ENCODE measurements at places on chromosomes 16 and 17. TPM values are rescaled to one million over a fixed set of nuclear protein-coding genes. Genes with fewer than 3 reads are reported as not detected.

- no peak for DNase-seq
Measured at GRCh38 chr17:62975206-62975605, 9.2 kb downstream of the TANC2 start.

DNA sequence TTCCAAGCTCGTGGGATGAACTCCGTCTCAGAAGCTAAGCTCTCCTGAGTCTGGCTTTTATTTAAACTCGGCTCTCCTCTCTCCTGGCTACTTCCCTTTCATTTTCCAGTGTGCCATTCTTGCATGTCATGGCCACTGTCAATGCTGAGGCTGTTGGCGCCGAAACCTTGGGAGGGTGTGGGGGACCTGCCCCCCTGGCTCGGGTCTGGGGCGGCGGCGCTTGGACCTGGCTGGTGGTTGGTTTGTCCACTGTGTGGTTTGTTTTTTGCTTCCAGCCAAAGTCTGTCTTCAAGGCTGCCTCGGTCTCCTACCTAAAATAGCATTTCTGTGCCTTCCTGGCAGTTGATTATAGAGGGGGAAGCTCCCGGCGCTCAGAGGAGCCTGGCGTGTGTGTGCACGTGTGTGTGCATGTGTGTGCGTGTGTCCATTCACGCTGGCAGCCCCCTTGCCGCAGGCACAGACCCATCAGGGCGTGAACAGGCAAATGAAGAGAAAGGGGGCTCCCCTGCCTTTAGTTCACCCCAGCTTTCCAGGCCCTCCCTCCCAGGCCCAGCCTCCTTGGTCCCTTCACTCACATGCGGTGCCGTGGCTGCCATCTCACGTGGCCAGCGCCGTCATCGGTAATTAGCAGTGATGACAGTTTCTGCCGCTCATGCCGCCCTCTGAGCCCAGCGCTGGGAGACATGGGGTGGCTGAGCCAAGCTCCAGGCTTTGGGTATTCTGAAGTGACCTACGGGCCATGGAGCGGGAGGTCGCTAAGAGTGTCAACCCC lies 179.9 kb downstream of the SEC14L1 start:
- DNase-seq, result peak; percentile 16

GRCh38 chr17:72613396-72613795 lies 479.1 kb downstream of the SLC39A11 start:
- DNase-seq, result no peak

DNA sequence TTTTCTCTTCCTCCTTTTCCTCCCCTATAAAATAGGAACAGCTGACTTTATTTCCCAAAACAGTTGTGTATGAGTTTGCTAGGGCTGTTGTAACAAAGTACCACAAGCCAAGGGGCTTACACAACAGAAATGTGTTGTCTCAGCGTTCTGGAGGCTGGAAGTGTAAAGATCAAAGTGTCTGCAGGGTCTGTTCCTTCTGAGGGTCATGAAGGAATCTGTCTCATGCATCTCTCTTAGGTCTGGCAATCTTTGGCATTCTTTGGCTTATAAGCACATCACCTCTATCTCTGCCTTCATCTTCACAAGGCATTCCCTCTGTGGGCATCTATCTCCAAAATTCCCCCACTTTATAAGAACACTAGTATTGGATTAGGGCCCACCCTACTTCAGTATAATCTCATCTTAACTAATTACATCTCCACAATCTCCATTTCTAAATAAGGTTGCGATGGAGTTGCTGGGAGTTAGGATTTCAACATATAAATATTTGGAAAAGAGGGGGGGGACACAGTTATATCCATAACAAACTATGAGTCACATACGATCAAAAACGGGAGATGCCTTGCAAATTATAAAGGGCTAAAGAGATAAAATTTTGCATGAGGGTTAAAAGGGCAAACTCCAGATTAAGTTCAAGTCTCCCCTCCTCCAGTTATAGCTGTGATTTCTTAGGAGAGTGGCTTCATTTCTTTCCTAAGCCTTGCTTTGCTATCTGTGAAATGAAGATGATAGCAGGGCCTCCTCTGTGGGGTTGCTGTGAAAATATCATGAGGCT lies 109.7 kb downstream of the VAT1L start:
- no peak for DNase-seq

DNA sequence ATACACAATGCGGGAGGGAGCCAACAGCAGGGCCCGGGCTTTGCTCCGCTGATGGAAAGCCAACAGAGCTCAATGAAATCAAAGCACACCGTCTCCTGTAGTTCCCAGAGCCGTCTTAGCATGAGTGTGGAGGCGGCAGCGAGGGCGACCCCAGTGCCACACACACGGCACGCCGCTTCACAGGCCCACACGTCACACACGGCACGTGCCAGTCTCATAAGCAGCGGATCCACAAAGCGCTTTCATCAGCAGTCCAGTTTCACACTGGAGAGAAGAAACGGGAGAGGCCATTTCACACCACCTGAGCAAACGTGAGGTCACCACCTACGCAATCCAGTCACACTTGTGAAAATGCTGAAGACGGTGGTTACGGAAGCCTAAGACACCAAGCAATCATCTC lies 34.8 kb downstream of the CYB5D2 start:
- DNase-seq, result no peak

- DNase-seq, result no peak
Measured at GRCh38 chr17:47695429-47696376, 1.7 kb downstream of the TBKBP1 start.

DNA sequence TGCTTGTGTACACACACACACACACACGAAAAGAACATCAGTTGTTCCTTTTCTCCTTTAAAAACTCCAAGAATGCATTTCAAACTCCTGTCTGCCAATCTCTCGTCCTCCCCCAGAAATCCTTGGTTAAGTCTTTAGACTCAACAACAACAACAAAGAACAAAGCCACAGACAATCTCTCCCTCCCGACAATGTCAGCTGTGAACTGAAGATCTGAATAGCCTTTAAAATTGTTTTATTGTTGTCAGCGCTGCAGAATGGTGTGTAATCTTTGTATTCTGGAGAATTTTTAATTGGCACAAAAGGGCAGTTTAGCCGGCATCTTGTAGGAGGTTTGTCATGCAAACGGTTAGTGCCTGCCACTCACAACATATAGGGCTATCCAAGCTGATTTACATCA lies 219.5 kb downstream of the MSI2 start:
- DNase-seq, result no peak

- peak; percentile 7 for DNase-seq
Measured at GRCh38 chr17:83194761-83195329, 115.4 kb downstream of the METRNL start.

DNA sequence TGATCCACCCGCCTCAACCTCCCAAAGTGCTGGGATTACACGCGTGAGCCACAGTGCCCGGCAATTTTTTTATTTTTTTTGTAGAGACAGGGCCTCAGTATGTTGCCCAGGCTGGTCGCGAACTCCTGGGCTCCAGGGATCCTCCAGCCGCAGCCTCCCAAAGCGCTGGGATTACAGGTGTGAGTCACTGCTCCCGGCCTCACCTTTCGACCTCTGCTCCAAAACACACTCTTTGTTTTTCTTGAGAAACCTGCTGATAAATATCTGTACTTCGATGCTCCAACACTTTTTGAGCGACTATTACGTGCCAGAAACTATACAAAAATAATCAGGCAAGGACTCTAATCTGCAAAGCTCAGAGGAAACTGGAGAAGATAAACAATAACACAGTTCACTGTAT lies 1.0 kb downstream of the MED1 start:
- no peak for DNase-seq

Gene KRT20
- total RNA-seq, result not detected

Gene SLC12A3
- not detected for total RNA-seq

Gene ZNF652
- 37.4 TPM for total RNA-seq

Gene NPIPB9
- total RNA-seq, result 3.0 TPM

Gene DEXI
- total RNA-seq, result 37.3 TPM

Gene CCL2
- total RNA-seq, result not detected

Gene CHD3
- total RNA-seq, result 129 TPM
